ENCODE measurements at places on chromosomes 1 and 21.

DNA sequence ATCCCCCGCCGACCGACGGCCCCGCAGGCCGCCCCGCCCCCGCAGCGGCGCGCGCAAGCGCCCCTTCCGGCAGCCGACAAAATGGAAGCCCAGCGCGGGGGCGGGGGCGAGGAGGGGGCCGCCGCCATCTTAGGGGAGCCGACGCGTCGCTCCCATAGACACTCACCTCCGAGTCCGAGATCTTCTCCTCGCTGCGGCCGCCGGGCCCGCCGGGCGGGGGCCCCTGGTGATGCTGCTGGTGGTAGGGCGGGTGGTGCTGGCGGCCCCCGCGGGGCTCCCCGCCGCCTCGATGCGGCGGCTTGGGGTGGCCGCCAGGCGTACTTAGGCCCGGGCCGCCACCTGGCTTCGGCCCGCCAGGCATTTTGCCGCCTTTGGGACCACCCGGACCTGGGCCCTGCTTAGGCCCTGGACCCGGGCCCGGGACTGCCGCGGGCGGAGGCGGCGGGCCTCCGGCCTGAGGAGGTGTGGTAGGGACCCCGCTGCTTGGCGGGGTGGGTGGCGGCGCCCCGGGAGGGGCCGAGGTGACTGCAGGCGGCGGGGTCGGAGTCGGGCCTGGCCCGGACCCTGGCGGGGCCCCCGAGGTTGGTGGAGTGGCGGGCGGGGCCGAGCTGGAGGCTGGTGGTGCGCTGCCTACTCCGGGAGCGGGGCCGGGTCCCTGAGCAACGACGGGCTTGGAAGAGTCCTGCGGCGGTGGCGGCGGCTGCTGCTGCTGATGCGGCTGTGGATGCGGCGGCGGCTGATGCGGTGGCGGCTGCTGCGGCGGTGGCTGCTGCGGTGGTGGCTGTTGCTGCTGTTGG, 691 bp downstream of the SFPQ start:
- DNase-seq, result peak; percentile 75

DNA sequence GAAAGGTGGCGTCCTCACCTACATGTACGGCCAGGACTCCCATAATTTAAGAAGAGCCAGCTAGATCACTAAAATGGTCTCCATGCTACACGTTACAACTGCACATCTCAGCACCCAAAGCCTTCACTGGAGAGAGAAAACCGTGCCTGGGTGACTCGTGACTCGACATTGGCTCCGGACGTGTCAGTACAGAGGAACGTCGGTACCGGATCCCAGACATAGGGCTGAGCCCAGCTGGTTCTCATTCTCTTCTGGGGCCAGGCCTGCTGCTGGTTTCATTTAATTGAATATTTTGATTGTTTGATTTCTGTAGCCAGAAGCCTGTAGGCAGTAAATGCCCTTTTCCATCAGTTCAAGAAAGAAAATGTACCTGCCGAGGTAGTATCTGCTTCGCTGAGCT, 93.1 kb downstream of the HHIPL2 start:
- DNase-seq, result no peak

DNA sequence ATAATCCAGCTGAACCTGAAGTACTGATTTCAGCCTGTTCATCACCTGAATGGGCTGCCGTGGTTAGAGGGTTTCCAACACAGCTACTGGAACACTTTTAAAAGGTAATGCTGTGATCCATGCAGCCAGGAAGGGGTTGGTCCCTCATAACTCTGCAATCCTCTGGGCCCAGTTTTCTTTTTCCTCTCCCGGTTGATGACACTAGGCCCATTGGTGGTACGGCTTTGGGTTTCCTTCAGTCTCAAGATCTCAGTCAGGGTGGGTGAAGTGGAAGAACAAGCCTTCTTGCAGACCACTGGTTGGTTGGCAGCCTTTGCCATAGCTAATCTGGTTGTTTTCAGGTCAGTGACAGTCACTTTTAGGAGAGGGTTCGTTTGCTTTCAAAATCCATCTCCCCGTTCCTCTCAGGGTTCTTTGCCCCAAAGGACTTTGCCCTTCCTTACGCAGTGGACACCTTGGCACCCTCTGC, 502 bp upstream of the SLC35A3 start:
- no peak for DNase-seq

- DNase-seq, result no peak
Observed at GRCh38 chr1:48245106-48245505, 22.6 kb downstream of the SLC5A9 start.

DNA sequence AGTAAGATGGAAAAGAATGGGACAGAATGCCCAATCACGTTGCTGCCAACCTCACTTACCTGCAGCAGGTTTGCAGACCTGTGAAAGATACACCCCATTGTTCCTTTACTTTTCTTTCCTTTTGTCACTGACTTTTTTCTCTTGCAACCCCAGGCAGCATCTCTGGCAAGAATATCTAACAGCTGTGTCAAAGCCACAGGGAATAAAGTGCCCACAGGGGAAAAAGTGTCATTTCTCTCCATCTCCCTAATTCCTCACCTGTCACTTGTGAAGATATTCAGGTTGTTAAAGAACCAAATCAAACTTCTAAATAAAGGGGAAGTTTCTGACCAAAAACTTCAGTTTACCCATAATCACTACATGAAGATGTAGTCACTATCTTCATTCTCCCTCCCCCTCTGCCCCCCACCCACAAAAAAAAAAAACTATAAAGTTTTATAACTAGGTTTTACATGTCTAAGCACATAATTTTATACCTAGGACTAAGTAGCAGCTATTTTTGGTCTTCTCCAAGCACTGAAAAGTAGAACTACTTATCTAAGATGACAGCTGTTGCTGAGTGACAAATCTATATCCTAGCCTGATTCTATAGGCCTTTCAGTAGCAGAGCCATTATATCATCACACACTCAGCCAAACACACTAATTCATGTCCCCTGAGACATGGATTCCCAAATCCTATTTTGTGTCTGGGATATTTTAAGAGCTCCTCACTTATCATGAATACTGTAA, 54.9 kb downstream of the TBX15 start:
- no peak for DNase-seq

DNA sequence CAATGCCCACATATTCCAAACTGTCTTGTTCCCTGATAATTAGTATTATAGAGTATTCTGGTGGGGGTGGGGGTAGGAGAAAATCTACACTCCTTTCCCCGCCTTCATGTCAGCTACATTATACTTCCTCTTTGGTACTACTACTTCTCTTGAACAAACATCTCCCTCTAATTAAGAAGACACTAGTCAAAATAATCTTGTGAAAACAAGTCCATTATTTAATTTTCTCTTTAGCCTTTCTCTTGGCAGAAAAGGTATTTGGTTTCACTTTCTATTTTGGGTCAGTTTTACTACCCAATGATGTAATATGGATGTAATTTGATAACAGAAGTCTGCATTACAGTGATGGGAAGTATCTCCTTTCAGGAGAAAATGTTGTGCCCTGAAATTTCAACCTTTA, 22.5 kb downstream of the NTMT2 start:
- DNase-seq, result no peak

GRCh38 chr21:31604591-31605190, 54.8 kb upstream of the SOD1 start:
- peak; percentile 32 for DNase-seq

DNA sequence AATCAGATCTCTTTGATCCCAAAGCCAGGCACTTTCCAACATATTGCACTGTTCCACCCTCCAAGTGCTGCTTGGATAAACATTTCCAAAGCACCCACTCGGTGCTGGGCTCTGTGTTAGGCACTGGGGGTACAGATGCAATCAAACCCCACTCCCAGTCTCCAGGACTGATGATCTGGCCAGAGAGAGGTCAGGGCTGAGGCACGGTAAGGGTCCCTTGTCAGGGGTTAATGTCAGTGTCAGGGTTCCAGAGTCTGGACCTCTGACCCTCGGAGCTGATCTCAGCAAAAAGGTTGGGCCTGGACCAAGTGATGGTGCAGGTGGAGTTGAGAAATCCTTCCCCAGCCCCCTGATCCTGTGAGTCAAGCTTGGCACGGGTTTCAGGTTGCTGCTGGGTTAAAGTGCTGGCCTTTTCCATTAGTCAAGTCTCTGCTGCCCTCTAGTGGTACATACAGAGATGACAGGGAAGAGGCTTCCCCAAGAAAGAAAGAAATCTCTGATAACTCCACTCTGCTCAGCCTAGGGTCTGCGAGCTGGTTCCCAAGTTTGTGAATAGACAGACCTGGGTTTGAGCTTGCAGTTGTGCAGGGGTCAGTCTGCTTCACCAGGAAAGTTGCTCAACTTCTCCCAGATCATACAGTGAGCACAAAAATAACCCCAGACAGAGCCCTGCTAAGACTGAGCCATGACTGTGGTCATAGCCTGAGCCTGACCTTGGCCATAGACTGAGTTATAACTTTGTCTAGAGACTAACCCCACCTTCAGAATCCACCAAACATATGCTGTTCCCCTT, 74.6 kb downstream of the DMRTA2 start:
- peak; percentile 36 for DNase-seq

- no peak for DNase-seq
Observed at GRCh38 chr1:54312796-54313316, 93.3 kb downstream of the SSBP3 start.

- DNase-seq, result no peak
Observed at GRCh38 chr1:102550729-102551384, 554.1 kb upstream of the OLFM3 start.

- no peak for DNase-seq
Observed at GRCh38 chr1:6357243-6357936, 36.2 kb downstream of the ACOT7 start.

GRCh38 chr1:193457676-193458075, 271.3 kb upstream of the B3GALT2 start:
- no peak for DNase-seq

DNA sequence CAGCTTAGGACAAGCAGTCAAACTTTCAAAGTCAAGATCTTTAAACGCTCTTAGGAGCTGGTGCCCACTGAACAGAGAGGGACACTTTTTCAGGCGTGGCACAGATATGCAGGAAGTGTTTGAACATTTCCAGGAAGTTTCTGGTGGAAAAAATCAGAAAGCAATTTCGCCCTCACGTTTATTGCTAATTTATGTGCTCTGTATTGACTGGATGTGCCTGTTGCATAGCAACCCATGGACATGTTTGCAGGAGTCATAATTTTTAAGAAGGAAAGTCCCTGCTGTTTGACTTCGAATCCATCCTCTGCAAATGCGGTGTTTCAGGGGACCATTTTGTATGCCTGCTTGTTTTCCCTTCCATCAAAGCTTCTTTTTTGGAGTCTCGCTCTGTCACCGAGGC, 239.9 kb upstream of the IRF2BP2 start:
- DNase-seq, result no peak

- DNase-seq, result no peak
Observed at GRCh38 chr1:28470146-28470545, 35.7 kb upstream of the RCC1 start.

DNA sequence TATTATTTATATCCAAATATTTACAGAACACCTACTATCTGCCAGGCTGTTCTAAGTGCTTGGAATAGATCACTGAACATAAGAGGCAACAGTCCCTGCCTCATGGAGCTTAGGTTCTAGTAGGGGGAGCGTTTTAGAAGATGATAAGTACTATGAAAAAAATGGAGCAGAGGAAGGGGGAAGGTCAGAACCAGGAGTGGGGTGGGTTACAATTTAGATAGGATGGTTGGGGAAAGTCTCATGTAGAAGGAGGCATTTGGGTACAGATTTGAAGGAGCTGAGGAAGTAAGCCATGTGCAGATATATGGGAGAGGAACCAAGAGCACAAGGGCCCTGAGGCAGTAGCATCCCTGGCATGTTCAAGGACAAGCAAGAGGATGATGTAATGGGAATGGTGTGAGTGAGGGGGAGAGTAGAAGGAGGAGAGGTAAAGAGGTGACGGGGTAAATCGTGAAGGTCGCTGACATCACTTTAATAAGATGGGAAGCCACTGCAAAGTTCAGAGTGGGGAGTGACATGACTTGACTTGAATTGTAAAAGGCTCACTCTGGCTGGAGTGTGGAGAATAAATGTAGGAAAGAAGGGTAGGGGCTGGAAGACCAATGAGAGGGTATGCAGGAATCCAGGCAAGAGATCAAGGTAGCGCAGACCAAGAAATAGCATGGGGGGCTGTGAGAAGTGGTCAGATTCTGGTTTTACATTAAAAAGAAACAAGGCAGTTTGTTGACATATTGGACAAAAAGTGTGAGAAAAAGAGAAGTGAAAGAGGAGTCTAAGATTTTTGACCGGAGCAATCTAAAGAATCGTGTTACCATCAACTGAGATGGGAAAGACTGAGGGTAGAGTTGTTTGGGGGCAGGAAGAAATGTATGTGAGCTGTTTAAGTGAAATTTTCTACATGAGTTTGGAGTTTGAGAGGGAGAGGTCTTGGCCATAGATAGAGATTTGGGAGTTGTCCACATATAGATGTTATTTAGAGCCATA, 92.6 kb downstream of the LPAR3 start:
- no peak for DNase-seq

DNA sequence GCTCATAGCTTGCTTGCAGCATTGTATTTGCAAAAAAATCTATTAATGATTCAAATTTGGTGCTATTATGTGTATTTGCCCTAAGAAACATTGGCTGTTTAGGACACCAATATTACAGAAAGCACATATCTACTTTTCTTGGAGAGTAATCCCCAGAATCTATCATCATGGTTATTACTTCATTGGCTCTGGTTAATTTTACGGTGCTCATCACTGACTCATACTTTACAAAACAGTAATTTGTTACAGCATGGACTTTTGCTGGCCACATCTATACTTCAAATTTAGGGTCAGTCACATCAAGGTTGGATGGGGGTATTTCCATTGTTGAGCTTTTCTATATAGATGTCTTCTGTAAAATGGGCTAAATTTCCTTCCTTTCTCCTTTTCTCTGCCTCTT, 45.7 kb downstream of the SH3GLB1 start:
- DNase-seq, result no peak

GRCh38 chr1:74641876-74642275, 31.7 kb downstream of the ERICH3 start:
- DNase-seq, result no peak

GRCh38 chr1:208919371-208919770, 664.1 kb upstream of the CAMK1G start:
- DNase-seq, result no peak

DNA sequence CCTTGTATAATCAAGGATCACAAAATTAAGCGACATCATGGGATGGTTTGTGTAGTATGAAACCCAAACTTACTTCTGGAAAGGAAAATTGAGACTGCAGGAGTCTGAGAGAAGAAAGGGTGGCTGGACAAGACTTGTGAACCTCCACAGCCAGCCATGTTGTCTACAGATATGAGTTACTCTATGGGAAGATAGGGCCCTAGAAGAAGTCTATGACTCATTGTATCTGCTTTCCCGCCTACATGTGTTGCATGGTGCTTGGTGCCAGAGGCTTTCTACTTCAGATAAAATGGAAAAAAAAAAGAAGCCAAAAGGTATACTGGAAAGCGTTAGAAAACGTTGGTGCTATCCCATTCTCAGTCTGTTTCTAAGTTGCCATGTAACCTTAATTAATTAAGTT, 18.7 kb upstream of the OR6N2 start:
- no peak for DNase-seq

GRCh38 chr1:33296824-33297223, 24.1 kb downstream of the A3GALT2 start:
- DNase-seq, result no peak

GRCh38 chr1:222629921-222630535, 12.1 kb downstream of the MIA3 start:
- no peak for DNase-seq

- no peak for DNase-seq
Observed at GRCh38 chr1:53272349-53272748, 34.0 kb upstream of the MAGOH start.
